ENCODE measurements at places on chromosomes 6 and 20.

GRCh38 chr20:32050851-32051556 is 1.0 kb upstream of the HCK start:
- peak; percentile 20 for ATAC-seq

- ATAC-seq: no peak
Observed at GRCh38 chr20:16145919-16146318, 427.3 kb downstream of the KIF16B start.

GRCh38 chr6:106975738-106976064 is 1.2 kb upstream of the CD24 start:
- ATAC-seq: no peak

GRCh38 chr6:13433709-13434121 is 53.7 kb downstream of the GFOD1 start:
- no peak for ATAC-seq

GRCh38 chr6:52908526-52908925 is 972 bp downstream of the GSTA3 start:
- ATAC-seq: no peak

GRCh38 chr20:11921321-11921720 is 3.6 kb downstream of the BTBD3 start:
- no peak for ATAC-seq

- ATAC-seq: no peak
Observed at GRCh38 chr6:79070206-79070825, 7.7 kb downstream of the PHIP start.

DNA sequence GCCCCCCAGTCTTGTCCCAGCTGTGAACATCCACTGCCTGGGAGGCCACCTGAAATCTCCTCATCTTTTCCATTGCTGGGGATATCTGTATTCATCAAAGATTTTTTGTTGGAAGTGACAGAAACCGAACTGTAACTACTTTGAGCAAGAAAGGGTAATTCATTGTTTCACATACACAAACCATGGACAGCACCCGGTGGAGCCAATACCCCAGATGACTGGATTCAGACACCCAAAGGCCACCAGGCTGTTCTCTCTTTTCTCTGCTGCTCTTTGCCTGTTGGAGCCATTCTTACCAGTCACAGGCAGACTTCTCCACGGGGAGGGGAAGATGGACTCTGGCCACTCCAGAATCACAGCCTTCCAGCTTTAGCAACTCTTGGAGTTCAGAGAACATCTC is 11.7 kb upstream of the RALY start:
- ATAC-seq: no peak

GRCh38 chr20:13331536-13331935 is 110.5 kb downstream of the ISM1 start:
- no peak for ATAC-seq

DNA sequence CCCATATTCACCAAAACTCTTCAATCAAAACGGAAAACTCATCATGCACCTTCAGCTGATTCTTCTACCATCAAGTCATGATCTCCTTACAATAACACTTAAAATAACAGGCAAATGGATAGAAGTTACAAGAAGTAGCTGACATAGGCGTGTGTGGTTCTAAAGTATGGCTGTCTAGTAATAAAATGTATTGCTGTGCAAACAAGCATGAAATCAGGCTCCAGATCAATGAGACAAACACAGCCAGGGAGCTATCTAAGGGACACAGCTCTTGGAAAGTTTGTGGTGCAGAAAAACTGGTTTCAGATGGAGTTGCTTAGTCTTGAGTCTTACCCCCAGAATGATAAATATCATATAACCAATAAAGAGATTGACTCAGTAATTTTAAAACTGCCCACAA is 434.8 kb upstream of the NOX3 start:
- ATAC-seq: no peak

DNA sequence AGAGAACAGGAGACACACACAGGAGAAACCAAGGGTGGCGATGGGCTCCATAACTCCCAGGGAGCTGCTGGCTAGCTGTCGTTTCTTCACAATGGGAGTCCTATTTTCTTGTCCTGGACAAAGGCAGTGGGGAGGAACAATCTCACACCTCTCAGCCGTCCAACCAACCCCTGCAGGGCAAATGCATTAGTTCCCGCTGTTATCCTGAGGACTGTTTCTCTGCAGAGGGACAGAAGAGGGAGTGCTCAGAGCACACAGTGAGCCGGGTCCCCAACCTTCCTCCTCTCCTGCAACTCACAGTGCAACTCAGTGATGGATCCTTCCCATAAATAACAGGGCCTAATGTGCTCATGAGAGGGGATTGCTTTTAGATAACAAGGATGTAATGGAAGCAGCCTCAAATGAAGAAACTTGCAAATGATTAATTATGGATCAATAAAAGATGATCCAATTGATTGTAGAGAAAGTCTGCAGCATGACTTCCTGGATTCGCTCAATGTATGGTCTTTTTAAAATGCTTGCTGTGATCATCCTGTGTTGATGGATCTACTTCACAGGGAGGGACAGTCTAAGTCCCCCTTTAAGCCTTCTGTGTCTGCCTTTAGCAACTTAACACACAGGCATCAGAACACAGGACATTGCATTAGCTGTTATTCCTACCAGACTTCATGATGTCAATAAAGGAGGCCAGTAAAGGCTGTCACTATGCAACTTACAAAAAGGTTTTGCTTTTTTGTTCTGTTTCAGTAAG is 453.4 kb upstream of the AGPAT4 start:
- ATAC-seq: no peak

DNA sequence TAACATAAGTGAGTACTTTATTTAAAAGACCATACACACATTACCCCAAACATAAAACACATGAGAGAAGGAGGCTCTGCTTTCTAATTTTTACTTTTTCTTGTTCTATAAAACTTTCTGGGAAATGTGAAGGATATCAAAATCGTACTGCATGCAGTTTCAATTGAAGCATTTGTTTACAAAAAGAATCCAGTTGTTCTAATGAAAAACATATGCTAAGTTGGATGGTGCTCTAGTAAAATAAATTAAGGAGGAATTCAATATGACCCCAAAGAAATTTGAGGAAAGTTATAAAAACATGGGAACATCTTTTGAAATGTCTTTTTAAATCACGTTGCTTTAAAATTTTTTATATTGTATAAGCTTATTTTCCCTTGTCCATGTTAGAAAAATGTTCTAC is 37.6 kb downstream of the OR2B6 start:
- no peak for ATAC-seq

GRCh38 chr6:84411060-84411629 is 183.7 kb upstream of the CEP162 start:
- ATAC-seq: no peak

DNA sequence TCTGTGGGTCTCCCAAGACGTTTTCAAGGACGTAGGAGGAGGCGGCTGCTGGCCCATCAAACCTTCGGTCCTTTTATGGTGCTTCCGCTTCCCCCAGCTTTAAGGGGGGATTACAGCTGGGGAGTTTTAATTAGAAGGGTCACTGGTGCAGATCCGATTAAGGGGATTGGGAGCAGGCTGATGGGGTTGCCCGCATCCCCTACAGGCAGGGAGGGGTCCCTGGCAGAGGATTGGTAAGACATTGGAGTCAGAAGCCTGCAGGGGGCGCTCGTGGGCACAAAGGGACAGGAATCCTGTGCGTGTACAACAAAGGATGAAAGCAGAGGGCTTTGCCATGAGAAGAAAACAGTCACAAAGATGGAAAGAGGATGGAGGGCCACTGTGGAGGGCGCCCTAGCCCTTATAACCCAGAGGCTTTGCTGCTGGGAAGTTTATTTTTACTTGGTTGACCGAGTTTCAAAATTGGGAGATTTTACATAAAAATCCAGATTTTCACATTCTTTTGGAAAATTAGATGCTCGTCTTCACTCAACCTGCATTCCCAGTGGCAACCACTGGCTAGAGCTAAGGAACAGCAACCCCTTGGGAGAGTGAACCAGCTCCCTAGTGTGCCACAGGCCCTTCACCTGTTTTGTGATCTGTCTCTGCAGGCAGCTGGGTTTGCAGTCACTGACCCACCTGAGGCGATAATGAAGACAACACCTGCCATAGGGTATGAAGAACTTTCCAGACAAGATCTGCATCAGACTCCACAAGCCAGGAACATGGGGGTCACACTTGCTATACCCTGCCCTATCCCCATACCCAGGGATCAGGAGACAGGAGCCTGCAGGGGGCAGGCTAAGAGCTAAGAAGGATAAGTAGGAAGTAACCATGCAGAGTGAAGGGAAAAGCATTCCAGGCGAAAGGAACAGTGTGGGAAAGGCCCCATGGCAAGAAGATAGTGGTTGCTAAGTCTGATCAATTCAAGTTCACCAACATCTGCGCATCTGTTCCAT is 97.7 kb downstream of the KCNB1 start:
- peak; percentile 33 for ATAC-seq

- no peak for ATAC-seq
Observed at GRCh38 chr20:20375862-20376261, 8.0 kb downstream of the INSM1 start.

GRCh38 chr20:35173576-35174192 is 1.8 kb downstream of the PROCR start:
- ATAC-seq: no peak

- peak; percentile 97 for ATAC-seq
Observed at GRCh38 chr20:12287575-12287974, 369.9 kb downstream of the BTBD3 start.

DNA sequence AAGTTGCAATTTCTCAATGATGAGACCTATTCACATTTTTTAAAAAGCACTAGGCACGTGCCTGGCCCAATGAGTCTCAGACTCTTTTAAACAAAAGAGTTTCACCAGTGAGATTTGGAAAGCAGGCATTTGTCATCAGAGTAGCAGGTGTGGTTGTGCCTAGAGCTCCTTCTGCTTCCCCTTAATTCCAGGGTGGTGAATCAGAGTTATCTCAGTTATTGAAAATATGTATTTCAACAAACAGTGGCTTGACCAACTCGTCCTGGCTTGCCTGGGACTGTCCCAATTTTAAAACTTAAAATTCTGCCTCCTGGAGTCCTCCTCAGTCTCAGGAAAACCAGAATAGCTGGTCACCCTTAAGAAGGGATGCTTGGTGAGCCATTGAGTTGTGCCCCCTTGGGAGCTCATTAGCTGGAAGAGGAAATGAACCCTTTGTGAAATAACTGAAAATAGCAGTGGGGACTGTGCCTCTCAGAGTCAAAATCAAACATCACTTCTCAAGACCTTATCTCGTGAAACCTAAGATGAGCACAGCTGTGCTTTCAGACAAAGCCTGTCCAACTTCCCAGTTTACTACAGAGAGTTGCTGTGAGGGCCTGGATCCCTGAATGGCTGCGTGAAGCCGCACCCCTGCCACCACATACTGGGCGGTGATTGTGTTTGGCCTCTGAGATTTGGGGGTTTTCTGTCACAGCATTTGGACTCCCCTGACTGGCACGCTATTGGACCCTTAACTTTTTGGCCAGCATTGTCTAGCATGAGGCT is 116.3 kb downstream of the ANKRD60 start:
- peak; percentile 95 for ATAC-seq

DNA sequence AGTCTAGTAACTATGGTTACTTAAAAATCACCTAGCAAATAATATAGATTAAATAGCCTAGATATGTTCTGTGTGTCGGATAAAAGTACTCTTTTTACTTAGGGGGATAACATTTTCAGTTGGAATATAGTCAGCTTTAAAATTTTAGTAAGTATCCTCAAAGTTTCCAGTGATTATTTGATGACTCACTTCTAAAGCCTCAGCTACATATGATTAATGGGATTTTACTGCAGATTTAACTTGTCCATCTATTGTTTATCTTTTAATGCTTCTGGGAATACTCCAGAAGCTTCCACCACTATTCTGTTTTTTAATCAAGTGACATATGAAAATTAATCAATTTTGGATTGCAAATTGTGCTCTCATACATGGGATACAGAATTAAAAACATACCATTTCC is 8.7 kb upstream of the TENT5A start:
- no peak for ATAC-seq

- no peak for ATAC-seq
Observed at GRCh38 chr6:140321891-140322290, 947.4 kb upstream of the CITED2 start.

- ATAC-seq: no peak
Observed at GRCh38 chr6:116629563-116629981, 13.3 kb downstream of the RSPH4A start.

- ATAC-seq: no peak
Observed at GRCh38 chr6:38378801-38379200, 260.9 kb downstream of the BTBD9 start.

- ATAC-seq: peak; percentile 16
Observed at GRCh38 chr6:36120539-36120938, 9.8 kb upstream of the MAPK13 start.

DNA sequence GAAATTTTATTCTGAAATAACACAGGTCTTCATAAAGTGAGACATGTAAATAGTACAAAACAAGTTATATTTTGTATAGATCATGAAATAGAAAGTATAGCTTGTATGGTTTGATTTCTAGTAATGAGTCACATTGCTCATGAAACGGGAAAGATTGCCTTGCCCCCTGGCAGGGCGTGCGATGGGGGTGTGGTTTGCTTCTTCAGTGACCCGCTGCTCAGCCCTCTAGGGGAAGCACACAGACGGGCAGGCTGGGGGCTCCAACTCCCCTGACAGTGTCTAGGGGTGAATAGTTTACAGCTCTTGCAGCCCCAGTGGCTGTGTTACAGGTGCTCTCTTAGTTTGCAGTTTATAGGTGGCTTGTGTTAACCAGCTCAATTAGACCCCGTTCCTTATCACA is 170.5 kb upstream of the RGS17 start:
- no peak for ATAC-seq

DNA sequence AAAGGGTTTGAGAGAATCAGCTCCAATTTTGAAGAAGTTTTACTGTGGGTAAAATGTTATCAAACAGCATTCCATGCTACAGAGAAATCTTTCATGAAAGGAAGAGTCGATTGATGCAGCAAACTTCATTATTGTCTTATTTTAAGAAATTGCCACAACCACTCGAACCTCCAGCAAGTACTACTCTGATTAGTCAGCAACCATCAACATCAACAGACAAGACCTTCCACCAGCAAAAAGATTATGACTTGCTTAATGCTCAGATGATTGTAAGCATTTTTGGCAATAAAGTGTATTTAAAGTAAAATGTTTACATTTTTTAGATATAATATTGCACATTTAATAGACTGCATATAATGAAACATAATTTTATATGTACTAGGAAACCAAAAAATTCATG is 87.5 kb downstream of the AKAP7 start:
- no peak for ATAC-seq

DNA sequence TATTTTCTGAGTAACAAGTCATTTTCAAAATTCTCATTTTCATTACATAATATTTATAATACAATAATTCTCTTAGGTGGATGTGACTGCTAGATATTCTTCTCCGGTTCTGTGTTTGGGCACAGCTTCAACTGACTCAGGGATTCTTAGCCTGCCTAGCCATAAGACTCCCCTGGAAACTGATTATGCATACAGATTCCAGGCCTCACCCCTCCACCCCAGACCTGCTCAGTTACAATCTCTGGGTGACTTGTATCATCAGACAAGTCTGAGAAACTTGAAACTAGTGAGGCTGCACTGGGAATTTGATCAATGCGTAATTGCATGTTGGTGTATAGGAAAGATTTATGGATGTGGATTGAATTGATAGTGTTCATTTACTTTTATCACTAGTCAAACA is 25.4 kb downstream of the FLRT3 start:
- no peak for ATAC-seq

- ATAC-seq: no peak
Observed at GRCh38 chr20:58635279-58635665, 15.8 kb upstream of the STX16 start.
